SK-N-DZ (cell line): ENCODE measurements at places on chromosomes 1 and 21.

DNA sequence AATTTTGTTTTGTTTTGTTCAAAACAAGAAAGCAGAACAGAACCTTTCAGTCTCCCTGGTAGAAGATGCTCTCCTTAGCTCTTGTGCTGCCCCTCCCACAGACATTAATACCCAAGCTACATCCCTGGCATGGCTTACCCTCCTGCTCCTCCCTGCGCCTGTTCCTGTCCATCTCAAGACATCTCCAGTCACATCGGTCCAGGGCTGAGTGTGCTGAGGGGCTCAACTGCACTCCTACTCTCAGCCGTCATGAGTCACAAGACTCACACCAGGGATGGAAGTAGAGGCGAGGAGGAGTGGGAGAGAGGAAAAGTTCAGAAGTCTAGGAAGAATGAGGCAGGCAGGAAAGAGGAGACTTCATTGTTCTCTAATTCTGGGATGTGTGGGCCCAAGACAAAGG, 9.2 kb upstream of the TACSTD2 start:
- no peak for DNase-seq

DNA sequence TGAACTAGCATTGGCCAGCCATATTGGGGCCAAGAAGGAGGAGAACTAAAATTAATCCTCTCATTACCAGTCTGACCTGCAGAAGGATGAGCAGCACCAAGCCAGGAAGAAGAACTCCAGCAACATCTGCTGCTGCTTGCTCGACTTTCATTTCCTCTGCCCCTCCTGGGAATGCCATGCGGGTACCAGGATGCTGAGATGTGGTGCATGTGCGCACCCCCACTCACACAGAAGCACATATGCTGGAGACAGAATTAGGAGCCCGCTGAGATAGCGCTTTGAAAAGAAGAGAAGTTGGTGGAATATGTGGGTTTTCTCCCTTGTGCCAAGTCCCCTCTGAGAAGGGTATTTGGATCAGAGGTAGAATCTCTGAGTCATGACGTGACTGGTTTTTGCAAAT, 70.4 kb downstream of the PLXNA2 start:
- DNase-seq = no peak

GRCh38 chr1:241593186-241593585, 47.0 kb downstream of the CHML start:
- no peak for DNase-seq

DNA sequence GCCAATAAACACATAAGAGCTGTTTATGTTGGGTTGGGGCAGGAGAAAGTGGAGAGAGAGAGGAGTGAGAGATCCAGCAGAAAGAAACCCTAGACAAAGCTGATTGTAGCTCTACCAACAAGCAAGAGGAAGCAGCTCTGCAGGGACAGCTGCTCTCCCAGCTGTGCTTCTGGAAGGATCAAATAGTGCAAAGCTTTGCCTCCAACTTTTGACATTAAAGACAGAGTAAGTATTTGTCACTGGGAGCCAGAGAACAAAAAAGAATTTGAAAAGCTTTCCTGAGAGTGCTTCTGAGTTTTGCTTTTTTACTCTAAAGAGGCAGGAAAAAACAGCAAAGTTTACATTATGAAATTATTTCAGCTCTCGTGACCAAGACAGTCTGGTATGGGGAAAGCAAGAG, 28.5 kb upstream of the C1orf198 start:
- no peak for DNase-seq

DNA sequence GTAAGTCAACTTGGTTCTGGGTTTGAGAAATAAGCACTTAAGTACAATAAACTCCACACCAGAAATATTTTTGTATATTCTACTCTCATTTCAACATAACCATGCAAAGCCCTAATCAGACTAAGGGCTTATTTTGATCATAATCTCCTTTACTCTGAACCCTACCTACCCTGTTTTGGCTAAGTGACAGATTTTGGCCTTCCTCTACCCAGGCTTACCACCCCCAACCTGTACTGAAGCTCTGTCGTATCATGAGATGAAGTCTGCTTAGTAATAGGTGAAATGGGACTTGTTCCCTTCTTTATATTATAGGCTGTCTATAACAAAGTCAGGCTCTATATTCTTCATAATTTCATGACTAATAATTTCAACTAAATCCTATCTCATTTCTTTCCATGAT, 135.5 kb downstream of the RERE start:
- no peak for DNase-seq

DNA sequence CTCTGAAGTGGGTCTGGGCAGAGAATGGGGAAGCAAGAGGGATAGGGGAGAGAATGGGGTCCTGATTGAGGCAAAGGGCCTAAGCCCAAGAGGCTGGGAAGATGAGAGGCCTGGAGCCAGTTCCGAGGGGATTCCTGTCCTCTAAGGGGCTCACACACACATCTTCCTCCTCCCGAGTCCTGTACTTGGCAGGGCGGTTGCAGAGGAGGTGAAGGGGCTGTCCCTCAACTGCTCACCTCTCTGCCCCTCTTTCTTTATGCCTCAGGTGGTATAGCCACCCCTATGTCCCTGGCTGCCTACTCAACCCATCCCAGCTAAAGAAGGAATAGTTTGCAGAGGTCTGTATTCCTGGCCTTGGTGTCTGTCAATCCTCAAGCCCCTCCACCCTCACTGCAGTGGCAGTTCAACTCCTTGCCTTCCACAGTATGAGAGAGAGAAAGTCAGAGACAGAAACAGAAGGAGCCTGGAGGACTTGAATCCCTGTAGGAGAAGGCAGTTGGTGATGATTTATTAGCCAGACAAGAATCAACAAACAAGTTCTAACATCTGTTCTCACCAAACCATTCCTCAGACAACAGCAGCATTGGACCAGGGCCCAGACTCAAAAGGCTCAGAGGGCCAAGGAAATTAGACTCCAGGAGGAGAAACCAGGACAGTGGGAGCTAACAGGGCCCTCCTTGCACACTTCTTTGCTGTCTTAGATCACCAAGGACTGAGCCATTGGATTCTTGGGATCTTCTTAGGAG, 10.7 kb downstream of the SH2D2A start:
- no peak for DNase-seq

GRCh38 chr1:237684236-237684635, 206.5 kb downstream of the ZP4 start:
- no peak for DNase-seq

DNA sequence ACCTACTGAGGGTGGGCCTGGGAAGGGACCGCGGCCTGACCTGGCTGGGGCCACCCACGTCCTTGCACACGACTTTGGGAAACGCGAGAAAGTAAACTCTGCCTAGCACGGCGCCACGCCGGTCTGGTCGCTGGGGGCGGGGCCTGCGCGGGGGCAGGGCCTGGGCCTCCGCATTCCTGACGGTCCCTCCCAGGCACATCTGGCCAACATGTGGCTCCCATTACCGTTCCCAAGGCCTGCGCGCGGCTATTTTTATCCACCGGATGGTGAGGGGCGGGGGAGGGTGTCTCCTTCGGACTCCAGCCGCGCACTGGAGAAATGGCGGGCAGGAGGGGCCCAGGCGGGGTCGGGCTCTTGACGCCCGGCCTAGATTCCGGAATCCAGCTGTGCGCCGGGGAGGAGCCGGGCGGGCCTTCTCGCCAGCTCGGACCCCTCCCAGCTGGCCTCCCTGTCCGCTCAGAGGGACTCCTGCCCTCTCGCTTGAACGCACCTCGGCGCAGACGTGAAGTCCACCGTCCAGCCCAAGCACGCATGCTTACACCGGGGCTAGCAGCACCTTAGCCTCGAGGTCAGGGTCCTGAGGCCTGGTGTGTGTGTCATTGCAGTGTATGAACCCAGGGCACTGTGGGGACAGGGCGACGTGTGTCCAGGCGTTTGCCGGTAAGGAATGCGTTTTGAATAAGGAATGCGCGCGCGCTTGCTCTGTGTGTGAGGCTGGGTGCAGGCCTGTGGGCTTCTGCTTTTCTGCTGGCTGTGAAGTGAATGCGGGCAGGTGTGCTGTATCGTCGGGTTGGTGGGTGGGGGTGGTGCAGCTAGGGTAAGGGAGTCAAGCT, 2.1 kb downstream of the EVA1B start:
- peak; percentile 20 for DNase-seq

GRCh38 chr1:243844186-243844585, 5.9 kb downstream of the AKT3 start:
- no peak for DNase-seq

DNA sequence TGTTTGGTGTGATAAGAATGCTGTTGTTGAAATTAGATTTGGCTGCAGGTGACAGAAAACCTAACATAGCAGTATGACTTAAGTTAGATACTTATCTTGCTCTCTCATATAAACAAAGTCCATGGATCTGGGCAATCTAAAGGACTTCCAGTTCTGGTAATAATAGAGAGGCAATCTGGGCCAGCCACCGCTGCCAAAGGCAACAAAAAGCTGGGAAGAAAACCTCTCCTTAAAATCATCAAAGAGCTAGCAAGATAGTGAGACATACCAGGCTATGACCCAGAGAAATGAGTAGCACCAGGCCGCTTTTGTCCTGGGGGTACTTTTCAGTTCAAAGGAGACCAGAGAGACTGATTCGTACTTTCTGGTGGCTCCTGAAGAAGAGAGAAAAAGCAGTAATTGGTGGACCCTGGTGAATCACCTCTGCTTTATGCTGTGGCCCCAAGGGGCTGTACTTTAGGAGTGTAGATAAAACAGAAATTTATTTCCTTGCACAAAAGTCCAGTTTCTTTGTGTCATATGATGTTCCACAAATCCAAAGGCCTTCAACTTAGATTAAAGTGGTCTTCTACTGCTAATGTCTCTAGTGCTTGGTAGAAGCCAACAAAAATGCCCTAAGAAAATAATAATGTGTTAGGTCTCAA, 125.4 kb downstream of the TBX19 start:
- DNase-seq = no peak

- no peak for DNase-seq
Observed at GRCh38 chr1:19456968-19457441, 28.3 kb downstream of the CAPZB start.

GRCh38 chr1:179493323-179493722, 82.4 kb downstream of the NPHS2 start:
- no peak for DNase-seq

GRCh38 chr1:176043537-176043936, 163.5 kb downstream of the COP1 start:
- DNase-seq = no peak

DNA sequence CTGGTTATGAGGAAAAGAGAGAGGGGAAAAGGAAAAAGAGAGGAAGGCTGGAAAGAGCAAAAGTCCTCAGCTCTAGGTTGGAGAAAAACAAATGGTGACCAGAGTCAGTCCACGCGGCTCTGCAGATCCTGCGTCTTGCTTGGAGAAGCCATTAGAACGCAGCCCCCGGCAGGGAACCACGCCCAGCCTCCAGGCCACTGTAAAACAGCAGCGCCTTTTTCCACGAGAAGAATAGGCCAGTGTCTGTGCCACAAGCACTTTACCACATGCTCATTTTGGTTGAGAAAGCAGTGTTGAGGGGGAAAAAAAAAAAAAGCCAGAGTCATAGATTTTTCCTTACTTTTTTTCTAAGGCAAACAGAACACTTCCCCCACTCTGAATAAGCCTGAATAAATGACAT, 846.9 kb upstream of the ADAMTS5 start:
- no peak for DNase-seq

DNA sequence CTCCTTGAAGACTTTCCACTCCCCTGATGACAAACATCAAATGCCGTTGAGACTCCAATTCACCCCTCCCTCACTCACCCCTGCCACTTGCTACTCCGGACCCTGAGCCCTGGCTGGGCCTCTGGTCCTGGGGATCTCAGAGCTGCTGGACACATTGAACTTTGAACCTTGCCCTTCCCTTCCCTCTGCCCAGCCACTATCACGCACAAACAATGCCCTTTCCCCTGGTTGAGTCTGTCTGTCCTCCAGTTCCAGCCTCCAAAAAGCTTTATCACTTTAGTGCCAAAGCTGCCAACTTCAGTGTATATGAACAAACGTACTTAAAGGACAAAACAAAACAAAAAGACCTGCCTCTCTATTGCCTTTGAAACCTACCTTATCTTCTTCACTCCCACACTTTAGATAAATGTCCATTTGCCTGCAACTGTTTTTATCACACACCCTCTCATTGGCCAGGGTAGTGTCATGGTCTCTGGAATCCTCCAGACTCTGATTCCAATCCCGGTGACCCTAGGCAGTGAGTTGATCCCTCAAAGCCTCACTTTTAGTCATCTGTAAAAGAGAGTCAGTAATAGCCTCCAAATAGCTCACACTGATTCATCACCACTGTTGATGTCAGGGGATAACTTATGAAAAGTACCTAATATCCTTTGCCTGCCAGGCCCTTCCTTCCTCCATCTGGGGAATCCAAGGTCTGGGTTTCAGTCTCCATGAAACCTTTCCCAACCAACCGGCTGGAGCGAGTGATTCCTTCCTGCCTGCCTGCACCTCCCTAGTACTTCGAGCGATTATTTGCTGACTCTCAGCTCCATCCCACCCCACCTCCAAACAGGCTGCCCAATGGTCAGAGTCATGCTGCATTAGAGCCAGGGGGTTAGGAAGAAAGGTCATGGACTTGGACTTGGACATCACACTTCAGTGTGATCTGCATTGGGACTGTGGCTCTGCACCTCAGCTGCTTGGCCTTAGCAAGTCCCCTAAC, 15.9 kb upstream of the SPOCD1 start:
- no peak for DNase-seq

- no peak for DNase-seq
Observed at GRCh38 chr1:32372149-32372756, 9.9 kb downstream of the TSSK3 start.

DNA sequence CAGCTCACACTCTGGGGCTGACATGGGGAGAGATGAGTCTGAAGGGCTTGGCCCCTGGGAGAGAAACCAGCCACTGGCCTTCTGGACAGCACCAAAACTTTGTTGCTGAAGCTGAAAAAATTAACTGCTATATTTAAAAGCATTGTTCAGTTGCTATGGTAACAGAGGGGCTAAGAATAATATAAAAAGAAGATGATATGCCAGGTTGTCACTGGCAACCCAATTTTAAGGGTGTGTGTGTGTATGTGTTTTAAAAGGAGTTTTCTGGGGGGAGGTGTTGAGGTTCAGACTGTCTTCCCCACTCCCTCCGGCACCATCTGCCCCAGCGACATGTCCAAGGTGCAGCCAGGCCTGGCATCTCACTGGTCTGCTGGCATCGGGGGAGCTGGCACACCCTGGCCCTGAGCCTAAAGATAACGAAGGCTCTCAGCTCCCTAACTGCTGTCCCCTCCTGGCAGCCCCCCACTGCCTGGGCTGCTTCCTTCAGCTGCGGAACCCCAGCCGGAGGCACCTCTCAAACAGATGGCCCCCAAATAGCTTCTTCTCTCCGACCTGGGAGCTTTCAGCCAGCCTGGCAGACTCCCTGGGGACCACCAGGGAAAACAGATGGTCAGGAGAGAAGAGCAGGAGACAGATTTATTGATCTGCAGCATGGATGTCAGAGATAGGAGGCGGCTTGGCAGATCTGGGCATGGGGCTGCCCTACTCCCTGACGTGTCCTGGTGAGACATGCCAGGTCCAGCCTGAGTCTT, 203.9 kb downstream of the HIVEP3 start:
- peak; percentile 70 for DNase-seq

GRCh38 chr1:116891396-116892079, 18.2 kb upstream of the PTGFRN start:
- no peak for DNase-seq

DNA sequence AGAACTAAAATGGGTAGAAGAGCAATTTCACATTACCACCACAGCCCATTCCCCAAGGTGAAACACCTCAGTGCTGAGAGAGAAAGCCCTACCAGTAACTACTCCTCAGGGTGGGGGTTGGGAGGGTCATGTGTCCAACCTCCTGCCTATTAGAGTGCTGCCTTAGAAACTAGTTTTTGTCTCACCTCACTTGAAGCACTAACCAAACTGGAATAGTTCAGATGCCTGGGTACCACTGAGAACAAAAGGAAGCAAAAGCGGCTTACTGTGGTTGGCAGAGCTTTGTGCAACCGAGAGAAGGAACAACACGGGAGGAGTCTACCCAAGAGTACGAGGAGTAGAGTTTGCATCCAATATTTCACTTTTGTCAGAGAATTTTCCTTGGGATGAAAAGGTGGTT, 1207.5 kb upstream of the ADGRL2 start:
- DNase-seq = no peak

- DNase-seq = no peak
Observed at GRCh38 chr1:228469413-228470162, 17.6 kb upstream of the RNF187 start.
